ENCODE measurements at places on chromosomes 4 and X. TPM values are rescaled to one million over a fixed set of nuclear protein-coding genes. Genes with fewer than 3 reads are reported as not detected.

Gene MUC7
- total RNA-seq = not detected

DNA sequence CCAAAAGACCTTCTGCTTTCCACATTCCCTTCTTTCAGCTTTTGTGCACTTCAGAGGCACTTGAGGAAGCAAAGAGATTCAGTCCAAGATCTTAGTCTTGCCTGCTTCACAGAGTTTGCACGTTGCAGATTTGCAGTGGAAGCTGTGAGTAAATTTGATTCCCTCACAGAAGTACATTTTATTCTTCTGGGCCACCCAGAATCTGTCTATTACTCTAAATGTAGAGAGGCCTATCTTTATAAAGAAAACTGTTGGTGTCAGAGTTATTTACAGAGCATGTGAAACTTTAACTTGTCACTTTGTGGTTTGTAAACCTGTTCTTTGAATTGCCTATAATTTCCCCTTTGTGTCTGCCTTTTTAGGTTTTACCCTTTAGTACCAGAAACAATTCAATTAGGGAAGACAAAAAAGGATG lies 15.5 kb downstream of the SPRY1 start:
- no peak for DNase-seq

DNA sequence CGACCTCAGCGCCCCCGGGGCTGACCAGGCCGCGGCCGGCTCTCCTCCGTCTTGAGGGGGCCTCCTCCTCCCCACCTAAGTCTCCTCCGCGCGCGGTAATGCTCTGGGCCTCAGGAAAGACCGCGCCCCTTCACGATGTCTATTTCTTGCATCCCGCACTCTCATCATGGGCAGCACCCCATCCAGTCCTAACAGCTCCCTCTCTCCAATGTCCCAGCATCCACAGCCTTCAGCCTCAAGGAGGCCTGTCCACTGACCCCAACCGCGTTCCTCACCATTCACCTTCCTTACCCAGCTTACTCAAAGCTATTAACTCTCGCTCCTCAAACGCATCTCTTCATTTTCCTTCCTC lies 77.5 kb downstream of the MAGED4 start:
- DNase-seq = no peak

- DNase-seq = no peak
Measured at GRCh38 chr4:25523405-25523804, 132.2 kb upstream of the SLC34A2 start.

Gene MAGEA4
- total RNA-seq = not detected

DNA sequence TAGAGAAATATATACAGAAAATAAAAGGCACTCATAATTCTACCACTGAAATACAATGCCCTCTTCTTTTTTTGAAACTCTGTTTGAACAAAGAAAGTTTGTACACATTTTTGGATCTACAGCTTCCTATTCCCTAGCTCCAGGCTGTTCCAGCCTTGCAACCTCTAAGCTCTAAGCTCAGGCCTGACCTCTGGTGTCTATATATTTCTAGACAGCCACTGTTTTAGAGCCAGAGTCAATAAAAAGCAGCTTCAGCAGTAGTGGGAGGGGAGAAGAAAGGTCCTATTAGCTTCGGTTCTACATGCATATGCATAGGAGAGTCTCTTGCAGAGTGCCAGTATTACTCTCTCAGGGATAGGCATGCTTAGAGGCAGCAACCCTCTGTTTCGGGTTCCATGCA lies 39.7 kb downstream of the CLDN2 start:
- DNase-seq = no peak

Gene TMPRSS11B
- total RNA-seq = not detected

GRCh38 chrX:45164021-45164621 lies 36.6 kb downstream of the DIPK2B start:
- DNase-seq = no peak

GRCh38 chr4:169340834-169341233 lies 70.1 kb upstream of the SH3RF1 start:
- no peak for DNase-seq

Gene CXorf49
- total RNA-seq = not detected

- peak; percentile 15 for DNase-seq
Measured at GRCh38 chr4:106329041-106329618, 12.8 kb downstream of the AIMP1 start.

Gene GPC3
- total RNA-seq = 730 TPM

DNA sequence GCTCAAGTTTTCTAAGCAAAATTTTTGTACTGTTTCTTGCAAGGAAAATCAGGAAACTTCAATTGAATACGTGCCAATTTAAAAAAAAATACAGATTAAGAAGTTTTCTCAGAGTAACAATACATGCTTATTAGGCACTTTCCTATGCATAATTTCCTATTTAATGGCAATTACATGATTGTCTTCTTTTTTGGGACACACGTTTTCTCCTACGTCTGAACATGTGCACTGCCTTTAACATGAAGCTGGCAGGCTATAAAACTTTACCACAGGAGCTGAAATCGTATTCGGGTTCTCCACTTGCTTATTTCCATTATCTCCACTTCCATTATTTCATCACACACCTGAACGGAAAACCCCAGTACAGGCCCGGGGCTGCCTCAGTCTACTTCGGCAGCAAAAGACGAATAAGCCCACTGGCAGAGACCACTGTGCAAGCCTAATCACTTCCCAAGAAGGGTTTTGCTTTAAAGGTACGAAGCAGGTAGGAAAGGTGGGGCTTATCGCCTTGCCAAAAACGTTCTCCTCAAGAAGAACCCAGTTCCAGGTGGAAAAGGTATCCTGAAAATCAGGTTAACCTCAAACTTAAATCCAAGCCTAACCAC lies 575 bp downstream of the RCHY1 start:
- DNase-seq = no peak

DNA sequence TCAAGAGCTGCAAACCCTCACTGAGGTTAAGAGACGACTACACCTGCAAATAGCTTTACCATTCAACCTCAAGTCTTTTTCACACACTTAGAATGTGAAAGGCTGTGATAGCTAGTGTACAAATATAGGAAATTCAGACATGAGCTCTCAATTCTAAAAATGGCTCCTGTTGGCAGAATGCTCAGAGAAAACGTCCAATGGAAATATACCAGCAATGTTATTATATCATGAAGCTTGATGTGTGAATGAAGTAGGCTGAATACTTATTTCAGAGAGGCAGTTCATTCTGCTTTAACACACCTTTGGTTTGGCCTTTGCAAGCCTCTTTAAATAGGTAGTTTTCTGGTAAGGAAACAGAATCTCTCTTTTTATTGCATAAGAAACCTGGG lies 227.6 kb downstream of the ADAMTS3 start:
- no peak for DNase-seq

Gene CT83
- total RNA-seq = not detected

GRCh38 chr4:15084780-15085179 lies 82.5 kb downstream of the CPEB2 start:
- DNase-seq = no peak

Gene DCAF16
- 37.7 TPM for total RNA-seq

- DNase-seq = no peak
Measured at GRCh38 chrX:71420686-71421085, 54.5 kb downstream of the TAF1 start.

DNA sequence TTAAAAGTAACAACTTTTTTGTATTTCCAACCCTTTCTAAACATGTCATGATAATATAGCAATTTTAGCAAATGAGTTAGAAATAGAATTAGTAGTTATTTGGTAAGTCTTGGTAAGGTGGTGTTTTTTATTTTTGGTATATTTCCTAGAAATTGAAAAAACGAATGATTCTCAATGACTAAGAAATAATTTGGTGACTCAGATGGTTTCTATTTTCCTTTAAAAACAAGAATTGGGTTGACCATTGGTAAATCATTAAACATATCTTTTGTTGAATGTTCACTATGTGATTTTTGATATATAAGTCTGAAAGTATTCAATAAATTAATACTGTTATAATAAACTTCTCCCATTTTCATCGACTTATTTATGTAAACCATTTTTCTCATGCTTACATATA lies 206.2 kb upstream of the BANK1 start:
- no peak for DNase-seq

DNA sequence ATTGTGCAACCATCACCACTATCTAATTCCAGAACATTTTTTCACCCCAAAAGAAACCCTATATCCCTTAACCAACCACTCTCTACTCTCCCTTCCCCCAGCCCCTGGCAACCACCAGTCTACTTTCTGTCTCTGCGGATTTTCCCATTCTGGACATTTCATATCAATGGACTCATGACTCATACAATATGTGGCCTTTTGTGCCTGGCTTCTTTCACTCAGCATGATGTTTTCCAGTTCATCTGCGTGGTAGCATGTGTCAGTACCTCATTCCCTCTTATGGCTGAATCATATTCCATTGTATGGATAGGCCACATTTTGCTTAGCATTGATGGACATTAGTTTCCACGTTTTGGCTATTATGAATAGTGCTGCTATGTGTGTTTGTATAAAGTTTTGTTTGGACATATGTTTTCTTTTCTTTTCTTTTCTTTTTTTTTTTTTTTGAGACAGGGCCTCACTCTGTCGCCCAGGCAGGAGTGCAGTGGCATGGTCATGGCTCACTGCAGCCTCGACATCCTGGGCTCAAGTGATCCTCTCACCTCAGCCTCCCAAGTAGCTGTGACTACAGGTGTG lies 335.4 kb downstream of the BCOR start:
- no peak for DNase-seq

- no peak for DNase-seq
Measured at GRCh38 chrX:18887825-18888212, 96.1 kb downstream of the PHKA2 start.

GRCh38 chrX:71870208-71871098 lies 40.2 kb upstream of the NHSL2 start:
- peak; percentile 68 for DNase-seq

Gene IQCM
- total RNA-seq = not detected

DNA sequence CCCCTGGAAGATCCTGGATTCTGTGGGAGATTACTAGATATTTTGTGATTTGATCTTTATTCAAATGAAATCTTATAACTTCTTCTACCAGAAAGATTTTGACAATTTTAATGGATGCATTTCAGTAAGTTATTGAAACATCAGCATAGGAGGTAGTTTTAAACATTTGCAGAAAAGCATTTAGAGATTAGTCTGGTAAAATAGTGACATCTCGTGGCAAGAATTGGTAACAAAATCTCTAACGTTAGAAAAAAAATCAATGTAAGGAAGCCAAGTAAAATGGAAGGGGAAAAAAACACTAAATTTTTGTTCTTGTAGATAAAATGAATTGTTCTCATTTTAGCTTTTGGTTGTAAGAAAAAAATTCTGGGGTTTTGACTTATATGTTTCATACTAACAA lies 73.3 kb downstream of the TASL start:
- peak; percentile 23 for DNase-seq

DNA sequence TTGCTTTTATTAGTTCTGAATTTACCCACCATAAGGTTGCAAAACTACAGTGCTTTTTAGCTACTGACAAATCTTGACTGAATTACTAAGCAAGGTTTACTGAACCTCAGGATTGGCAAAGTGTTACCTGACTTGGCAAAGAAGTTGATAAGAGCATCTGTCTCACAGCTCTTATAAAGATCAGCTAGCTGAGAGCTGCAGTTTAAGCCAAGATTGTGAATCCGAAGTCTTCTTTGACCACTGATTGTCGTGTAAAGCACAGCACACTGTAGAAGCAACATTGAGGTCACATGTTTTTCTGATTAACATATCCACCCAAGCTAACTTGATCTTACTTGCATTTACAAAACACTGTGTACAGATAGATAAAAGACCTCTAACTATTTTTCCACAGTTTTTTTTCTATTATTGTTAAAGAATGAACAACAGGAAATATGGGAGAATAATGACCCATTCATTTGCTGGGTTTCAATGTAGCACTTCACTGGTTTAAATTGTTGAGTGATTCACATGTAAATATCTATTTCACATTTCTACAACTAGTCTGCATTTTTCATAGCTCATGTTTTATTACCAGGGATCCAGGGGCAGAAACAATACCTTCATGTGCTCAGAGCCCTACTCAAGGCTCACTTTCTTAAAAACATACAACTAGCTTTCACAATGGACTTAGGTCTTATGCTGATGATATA lies 54.0 kb downstream of the METTL14 start:
- peak; percentile 5 for DNase-seq

- no peak for DNase-seq
Measured at GRCh38 chr4:186931519-186931918, 207.9 kb upstream of the FAT1 start.

Gene NPNT
- not detected for total RNA-seq

Gene TDO2
- total RNA-seq = 29.7 TPM

GRCh38 chr4:86769794-86770193 lies 79.4 kb downstream of the SLC10A6 start:
- DNase-seq = no peak

Gene DUX4
- not detected for total RNA-seq

- DNase-seq = no peak
Measured at GRCh38 chrX:109873574-109873973, 129.3 kb upstream of the TMEM164 start.

DNA sequence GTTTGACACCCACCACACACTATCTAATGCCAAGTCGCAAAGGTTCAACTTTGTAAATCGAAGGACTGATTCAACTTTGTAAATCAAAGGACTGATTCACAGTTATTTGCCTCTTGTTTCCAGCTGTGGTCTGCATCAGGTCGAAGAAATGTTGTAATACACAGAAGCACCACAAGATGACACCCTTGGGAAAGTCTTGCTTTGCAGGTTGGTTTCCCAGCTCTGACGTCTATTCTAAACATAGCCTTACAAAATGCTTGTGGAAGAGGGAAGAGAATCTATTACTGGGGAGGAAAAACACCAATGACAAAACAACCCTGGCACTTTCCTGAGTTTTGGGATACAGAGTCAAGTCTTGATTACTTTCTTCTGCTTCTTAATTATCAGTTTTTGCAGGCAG lies 35.3 kb downstream of the SUPT20HL1 start:
- DNase-seq = peak; percentile 73

DNA sequence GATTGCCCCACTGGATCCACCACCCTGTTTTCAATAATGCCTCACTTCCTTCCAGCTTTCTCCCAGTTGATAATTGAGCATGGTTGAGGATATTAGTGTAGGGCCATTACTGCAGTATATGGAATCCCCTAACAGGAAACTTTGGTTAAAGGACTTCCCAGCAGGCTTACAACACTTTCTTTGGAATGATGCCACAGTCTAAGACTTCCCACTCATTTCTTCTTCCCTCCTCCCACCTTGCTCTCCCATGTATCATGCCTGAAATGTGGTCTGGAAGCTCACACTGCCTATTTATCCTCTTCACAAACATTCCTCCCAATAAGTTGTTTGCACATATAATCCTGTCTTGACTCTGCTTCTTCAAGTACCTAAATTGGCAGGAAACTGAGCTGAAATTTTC lies 863.3 kb downstream of the CENPC start:
- DNase-seq = no peak
